Activated T-cell treated with anti-CD3 and anti-CD28 coated beads, Interleukin-2, amount 50 U/mL, for 48 hours (primary cell): ENCODE measurements at places on chromosomes 16 and 17.

DNA sequence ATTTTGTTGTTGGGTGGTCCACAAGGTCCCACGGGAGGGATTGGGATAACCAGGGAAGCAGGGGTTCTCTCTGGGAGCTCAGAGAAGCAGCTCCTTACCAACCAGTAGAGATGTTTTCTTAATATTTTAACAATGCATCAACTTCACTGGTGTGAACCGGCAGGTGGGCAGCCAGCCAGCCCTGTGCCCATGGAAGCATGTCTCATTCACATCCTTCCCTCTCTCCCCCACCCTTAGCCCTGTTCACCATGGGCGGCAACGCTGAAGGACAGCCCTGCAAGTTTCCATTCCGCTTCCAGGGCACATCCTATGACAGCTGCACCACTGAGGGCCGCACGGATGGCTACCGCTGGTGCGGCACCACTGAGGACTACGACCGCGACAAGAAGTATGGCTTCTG lies 9.3 kb downstream of the MMP2 start:
- no peak for DNase-seq

- peak; percentile 50 for DNase-seq
Measured at GRCh38 chr16:11670171-11671131, 2.2 kb downstream of the SNN start.

DNA sequence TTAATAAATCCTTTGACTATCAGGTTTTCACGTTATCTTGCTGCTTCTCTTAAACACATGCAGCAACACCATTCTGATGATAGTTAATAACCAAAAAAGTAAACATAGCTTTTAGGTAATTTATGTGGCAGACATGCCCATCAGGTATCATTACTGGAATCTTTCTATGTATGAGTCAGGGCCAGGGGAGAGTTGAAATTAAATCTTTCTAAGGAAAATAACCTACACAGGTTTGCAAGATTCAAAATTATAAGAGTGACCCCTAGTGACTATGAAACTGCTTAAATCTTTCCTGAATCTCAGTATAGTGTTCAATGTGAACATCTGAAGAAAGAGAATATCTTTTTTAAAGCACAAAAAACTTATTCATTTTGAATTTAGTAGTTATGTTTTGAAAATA lies 666.6 kb downstream of the CDH11 start:
- DNase-seq, result no peak

DNA sequence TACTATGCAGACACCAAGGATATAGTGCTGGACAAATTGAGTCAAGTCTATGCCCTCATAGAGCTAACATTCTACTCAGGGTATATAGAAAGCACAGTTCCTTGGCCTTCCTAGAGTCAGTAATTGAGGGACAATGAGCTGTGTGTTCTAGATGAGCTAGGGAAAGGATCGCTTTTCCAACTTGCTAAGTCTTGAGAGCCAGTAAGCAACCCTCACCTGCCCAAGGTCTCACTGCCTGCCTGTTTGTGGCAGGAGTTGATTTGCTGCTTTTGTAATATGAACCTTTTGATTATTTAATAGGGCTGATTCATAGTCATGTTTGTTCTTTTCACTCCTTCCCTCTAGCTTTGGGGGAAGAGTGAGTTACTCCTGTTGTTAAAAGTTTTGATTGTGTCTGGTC lies 6.5 kb downstream of the DDX42 start:
- DNase-seq, result no peak

DNA sequence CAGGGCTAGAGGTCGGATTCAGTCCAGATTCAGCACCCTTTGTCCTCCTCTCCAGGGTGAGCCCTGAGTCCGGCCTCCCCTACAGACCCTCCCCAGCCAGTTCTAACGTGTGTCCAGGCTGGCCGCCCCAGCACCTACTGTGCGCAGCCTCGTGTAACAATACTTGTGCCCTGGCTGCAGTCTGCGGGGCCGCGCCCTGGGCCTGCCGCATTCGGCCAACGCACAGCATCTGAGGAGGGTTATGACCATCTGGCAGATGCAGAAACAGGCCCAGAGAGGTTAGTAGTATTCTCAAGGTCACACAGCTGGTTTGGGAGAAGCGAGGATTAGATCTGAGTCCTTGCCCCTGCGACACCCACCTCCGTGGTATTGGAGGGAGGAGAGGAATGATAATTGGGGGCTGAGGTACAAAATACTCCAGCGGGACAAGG lies 968 bp downstream of the RIPOR1 start:
- DNase-seq, result no peak

GRCh38 chr17:4365628-4366326 lies 698 bp downstream of the UBE2G1 start:
- peak; percentile 71 for DNase-seq
